ENCODE measurements at places on chromosomes 6 and 20. TPM values are rescaled to one million over a fixed set of nuclear protein-coding genes. Genes with fewer than 3 reads are reported as not detected.

GRCh38 chr20:37351689-37352607 lies 6.0 kb downstream of the SRC start:
- DNase-seq: no peak

GRCh38 chr20:59414936-59415623 lies 114.7 kb downstream of the EDN3 start:
- no peak for DNase-seq

DNA sequence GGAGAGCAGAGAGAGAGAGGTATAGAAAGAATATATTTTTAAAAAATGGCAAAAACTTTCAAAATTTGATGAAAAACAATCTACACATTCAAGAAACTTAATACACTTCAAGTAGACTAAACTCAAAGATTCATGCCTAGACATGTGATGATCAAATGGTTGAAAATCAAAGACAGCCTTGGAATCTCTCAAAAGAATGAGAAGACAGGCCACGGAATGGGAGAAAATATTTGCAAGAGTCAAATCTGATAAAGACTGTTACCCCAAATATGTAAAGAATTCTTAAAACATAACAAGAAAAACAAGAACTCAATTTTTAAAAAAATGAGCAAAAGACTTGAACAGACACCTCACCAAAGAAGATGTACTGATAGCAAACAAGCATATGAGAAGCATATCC lies 49.7 kb downstream of the THEMIS start:
- no peak for DNase-seq

DNA sequence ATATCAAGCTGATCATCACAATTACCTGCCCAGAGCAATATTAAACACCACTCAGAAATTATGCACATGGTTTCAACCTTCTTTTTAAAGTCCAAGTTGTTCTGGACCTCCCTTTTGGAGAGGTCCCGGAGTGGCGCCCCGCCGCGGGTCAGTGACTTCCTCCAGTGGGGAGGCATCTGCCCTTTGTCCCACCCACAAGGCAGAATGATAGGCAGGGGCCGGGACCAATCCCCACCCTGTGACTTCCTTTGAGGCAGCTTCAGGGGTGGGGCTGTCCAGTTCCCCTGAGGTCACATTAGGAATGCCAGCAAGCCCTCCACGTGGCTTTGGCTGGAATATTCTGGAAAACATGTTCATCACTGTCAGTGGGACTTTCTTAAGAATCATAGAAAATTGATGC lies 207.0 kb downstream of the ANKRD60 start:
- DNase-seq: no peak

The GPX6 gene
- not detected for total RNA-seq

The RPS6KA2 gene
- 42.6 TPM for total RNA-seq

DNA sequence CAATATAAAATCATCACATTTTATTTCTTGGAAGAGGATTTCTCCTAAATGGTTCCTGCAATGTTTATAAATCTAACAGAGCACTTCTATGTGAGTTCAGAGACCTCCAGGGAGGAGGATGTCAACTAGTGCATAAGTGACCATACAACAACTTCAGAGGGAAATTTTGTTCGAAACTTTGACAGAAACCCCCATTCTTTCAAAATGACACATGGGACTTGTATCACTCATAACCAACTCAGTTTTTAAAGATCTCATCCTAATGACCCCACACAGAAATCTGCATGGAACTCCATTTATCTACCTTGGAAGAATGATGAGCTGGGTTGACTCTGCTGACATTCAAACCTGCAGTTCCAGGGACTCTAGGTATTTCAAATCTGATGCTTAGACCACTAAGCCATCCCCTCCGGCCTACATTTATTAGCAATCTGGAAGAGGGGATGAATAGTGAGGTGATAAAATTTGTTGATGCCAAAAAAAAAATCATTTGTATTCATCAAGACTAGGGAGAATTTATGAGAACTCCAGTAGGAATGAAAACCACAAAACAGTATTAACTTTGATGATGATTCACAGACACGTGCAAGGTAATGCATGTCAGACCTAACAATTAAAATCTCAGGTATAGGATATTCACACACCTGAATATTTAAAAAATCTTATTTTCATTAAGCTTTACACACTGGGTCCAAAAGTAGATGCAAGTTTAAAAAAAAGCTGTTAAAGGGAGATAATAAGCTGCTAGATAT lies 153.0 kb downstream of the REV3L start:
- DNase-seq: peak; percentile 55

The ZC3H12D gene
- under 0.01 TPM for total RNA-seq

DNA sequence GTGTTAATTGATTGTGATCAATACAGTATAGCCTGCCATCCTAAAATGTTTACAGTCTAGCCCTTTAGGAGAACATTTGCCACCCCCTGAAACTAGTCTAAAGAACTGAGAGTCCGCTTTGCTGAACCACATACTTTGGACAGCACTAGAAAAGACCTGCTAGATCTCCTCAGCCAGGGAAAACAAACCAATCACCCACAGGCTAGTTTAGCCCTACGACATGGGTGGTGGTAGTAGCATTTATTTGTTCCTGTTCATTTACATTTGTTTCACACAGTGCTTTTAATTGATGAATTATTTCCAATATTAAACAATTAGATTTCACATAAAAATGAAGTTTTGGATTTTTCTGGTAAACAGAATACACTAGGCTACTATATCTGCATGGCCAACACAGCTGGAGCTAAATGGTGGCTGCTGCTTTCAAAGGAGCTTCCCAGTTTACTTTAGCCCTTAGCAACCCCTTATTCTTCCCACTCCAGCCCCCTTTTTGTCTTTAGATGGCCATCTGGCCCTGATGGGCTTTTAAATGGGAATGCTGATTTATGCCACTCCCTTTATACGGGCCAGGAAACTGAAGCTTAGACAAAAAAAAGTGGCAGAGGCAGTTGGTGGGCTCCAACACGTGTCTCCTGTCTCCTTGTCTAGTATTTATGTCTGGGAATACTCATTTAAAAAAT lies 72.4 kb downstream of the ADGRG6 start:
- no peak for DNase-seq

- no peak for DNase-seq
Observed at GRCh38 chr6:4153514-4153985, 18.2 kb upstream of the ECI2 start.

- DNase-seq: no peak
Observed at GRCh38 chr20:63968928-63969760, 586 bp downstream of the ZNF512B start.

The BFSP1 gene
- total RNA-seq: 2.9 TPM

Data from bronchial epithelial cell (primary cell).